ENCODE measurements at places on chromosomes 2 and 18. TPM values are rescaled to one million over a fixed set of nuclear protein-coding genes. Genes with fewer than 3 reads are reported as not detected.

DNA sequence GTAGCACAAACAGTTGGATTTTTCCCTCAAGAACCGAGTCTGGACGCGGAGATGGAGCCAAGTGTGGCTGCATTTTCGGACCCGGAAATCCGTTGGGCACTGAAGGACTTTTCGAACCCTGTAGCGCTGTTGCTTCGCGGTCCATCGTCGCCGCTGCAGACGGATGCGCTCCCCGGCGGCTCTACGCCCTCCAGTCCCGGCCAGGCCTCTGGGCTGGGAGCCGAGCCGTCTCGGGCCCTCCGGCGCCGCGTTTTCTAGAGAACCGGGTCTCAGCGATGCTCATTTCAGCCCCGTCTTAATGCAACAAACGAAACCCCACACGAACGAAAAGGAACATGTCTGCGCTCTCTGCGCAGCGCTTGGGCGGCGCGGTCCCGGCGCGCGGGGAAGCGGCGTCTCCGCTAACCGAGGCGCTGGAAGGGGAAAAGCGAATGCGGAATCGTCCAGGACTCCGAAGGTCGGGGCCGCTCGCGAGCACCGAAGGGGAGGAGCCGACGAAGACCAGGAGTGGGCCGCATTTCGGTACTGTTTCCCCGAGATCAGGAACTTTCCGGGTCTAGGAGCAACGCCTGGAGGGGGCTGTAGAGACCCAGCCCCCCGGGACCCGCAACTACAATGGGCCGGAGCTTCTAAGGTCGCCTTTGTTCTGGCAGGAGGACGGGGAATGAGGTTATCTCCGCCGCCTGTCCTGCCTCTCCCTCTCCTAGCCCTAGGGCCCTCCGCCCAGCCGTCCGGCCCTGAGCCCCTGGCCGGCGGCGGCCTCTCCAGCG, 3.2 kb downstream of the EMX1 start:
- H3K36me3 ChIP-seq: no peaks in the 10 kb centered on the region
- no peak overlapping the region for H3K4me3 ChIP-seq
- H3K27me3 ChIP-seq: peaks cover 100% of the 10 kb centered on the region
- H3K27ac ChIP-seq: no peak overlapping the region

- H3K4me1 ChIP-seq: no peaks in the 10 kb centered on the region
- no peaks in the 10 kb centered on the region for H3K36me3 ChIP-seq
- no peak overlapping the region for H3K4me3 ChIP-seq
- H3K27me3 ChIP-seq: no peaks in the 10 kb centered on the region
- no peak for DNase-seq
Observed at GRCh38 chr2:21407851-21408250, 284.1 kb downstream of the TDRD15 start.

GRCh38 chr2:201018636-201019035, 52.8 kb downstream of the HYCC2 start:
- no peak overlapping the region for H3K27ac ChIP-seq
- H3K4me1 ChIP-seq: no peaks in the 10 kb centered on the region
- no peak overlapping the region for H3K4me3 ChIP-seq
- H3K27me3 ChIP-seq: no peaks in the 10 kb centered on the region

DNA sequence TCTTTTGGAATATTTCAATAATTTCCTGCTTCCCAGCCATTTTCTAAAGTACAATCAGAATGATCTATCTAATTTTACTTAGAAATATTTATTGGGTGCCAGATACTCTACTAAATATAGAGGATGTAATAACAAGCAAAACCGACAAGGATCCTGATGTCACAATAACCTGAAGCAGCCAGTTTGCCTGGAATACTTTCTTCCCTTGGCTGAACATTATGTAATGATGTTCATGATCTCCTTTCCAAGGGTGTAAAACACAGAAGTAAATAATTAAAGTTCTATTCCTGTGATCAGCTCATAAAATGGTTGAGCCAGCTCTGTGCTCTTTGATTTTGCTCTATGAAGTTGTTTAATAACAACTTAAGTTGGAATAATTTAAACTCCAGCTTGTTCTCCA, 2.6 kb upstream of the MRPL19 start:
- peaks cover 31% of the 10 kb centered on the region for H3K4me1 ChIP-seq
- no peak for DNase-seq
- H3K4me3 ChIP-seq: no peak overlapping the region
- H3K36me3 ChIP-seq: peaks cover 3% of the 10 kb centered on the region
- no peak overlapping the region for H3K27ac ChIP-seq

GRCh38 chr2:156937430-156937829, 320.1 kb upstream of the GALNT5 start:
- no peak overlapping the region for H3K27ac ChIP-seq
- H3K36me3 ChIP-seq: no peaks in the 10 kb centered on the region
- H3K4me1 ChIP-seq: no peaks in the 10 kb centered on the region
- H3K27me3 ChIP-seq: no peaks in the 10 kb centered on the region

The LYPD1 gene
- 2.5 TPM for total RNA-seq

The ASB18 gene
- total RNA-seq: not detected

The CXCR2 gene
- 3.1 TPM for total RNA-seq

DNA sequence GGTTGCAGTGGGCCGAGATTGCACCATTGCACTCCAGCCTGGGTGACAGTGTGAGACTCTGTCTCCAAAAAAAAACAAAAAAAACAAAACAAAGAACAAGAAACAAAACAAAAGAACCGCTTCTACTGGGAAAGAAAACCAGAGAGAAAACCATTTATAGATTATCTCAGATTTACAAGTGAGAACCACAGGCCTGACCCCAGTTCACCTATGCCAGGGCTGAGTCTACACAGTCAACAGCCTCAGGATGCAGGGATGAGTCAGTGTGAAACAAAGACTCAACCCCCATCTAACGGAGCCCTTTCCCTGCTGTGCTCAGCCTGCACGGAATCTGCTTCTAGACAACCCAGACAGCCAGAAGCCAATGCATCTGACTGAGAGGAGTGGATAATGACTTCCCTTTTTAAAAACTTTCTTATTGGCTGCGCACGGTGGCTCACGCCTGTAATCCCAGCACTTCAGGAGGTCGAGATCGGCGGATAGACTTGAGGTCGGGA, 25.5 kb upstream of the YWHAQ start:
- no peak overlapping the region for H3K4me3 ChIP-seq
- H3K27me3 ChIP-seq: no peaks in the 10 kb centered on the region
- no peak overlapping the region for H3K27ac ChIP-seq
- no peaks in the 10 kb centered on the region for H3K36me3 ChIP-seq

DNA sequence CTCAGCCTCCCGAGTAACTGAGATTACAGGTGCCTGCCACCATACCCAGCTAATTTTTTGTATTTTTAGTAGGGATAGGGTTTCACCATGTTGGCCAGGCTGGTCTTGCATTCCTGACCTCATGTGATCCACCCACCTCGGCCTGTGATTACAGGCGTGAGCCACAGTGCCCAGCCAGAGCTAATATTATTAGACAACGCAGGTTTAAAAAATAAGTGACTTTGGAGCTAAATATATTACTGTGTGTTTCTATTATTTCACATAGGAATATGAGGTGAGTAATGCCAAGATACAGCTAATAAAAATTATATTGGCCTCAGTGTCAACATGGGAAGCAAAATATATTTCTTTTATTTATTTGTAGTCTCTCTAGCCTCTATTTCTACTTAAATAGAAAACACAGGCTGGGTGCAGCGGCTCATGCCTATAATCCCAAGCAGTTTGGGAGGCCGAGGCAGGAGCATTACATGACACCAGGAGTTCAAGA, 120.2 kb downstream of the C2orf74 start:
- DNase-seq: no peak
- no peaks in the 10 kb centered on the region for H3K36me3 ChIP-seq
- H3K27ac ChIP-seq: no peak overlapping the region
- no peak overlapping the region for H3K4me3 ChIP-seq
- no peaks in the 10 kb centered on the region for H3K4me1 ChIP-seq
- no peaks in the 10 kb centered on the region for H3K27me3 ChIP-seq

DNA sequence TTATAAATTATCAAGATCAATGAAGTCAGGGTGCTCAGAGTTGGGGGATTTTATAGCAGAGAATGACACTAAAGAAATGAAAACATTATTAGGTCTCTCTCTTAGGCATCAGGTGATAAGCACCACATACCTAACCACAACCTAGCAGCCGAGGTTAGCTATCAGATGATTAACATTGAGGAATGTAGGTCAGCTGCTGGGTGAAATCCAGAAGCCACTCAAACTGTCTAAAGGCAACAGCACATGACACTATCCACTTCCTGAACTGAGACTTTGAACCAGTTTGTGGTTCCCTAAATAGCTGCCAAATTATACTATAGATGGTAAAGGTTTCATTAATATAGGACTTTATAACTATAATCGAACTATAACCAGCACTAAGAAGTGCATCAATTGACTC, 4.7 kb downstream of the EPG5 start:
- no peaks in the 10 kb centered on the region for H3K36me3 ChIP-seq
- peak overlapping the region; percentile 58 for H3K27ac ChIP-seq
- no peak overlapping the region for H3K4me3 ChIP-seq

DNA sequence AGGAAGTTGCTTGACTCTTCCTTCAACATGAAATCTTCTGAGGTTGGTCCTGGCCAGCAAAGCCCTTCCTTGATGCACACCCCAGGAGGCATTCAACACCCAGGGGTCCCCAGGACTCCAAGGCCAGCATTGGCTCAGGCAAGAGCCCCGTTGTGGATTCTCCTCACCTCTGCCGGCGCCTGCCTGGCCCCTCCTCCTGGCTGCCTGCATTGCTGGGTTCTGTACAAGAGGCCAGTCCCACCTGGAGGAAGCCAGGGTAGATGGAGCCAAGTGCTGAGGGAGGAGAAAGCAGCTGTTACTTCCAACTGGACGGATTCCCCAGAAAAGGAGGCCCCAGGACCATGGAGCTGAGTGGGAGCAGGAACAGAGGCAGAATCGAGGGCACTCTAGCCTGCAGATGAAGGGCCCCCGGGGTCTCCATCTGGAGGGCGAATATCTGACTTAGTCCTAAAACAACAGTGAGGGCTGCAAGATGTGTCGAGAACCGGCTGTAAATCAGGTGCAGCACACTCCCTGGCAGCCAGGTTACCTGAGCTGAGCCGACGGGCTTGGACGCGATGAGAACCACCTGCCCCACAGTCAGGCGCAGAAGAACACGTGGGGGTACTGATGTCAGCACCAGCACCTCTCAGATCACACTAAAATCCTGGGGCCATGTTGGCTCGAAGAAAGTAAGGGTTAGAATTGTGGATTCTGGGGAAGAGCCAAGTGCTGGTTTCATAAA, 399.6 kb upstream of the SALL3 start:
- no peaks in the 10 kb centered on the region for H3K4me1 ChIP-seq
- DNase-seq: no peak
- no peaks in the 10 kb centered on the region for H3K27me3 ChIP-seq
- H3K27ac ChIP-seq: no peak overlapping the region
- H3K4me3 ChIP-seq: no peak overlapping the region
- no peaks in the 10 kb centered on the region for H3K36me3 ChIP-seq

- peak; percentile 50 for DNase-seq
- no peaks in the 10 kb centered on the region for H3K27me3 ChIP-seq
- H3K4me3 ChIP-seq: no peak overlapping the region
- H3K36me3 ChIP-seq: no peaks in the 10 kb centered on the region
- H3K27ac ChIP-seq: peak overlapping the region; percentile 7
Observed at GRCh38 chr18:69948919-69949537, 1.4 kb upstream of the CD226 start.

DNA sequence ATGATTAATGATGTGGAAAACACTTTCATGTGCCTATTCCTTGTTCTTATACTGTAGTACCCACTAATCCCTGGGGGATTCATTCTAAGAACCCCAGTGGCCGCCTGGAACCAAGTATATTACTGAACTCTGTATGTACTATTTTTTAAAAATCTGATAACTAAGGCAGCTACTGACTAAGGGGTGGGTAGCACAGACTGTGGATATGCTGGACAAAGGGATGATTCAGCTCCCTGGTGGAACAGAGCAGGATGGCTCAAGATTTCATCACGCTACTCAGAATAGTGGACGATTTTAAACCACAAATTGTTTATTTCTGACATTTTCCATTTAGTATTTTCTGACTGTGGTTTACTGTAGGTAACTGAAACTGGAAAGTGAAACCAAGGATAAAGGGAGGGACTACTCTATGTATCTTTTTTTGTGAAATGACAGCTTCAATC, 41.8 kb upstream of the CDC42EP3 start:
- DNase-seq: no peak
- H3K36me3 ChIP-seq: no peaks in the 10 kb centered on the region
- peaks cover 9% of the 10 kb centered on the region for H3K4me1 ChIP-seq
- H3K27me3 ChIP-seq: no peaks in the 10 kb centered on the region

DNA sequence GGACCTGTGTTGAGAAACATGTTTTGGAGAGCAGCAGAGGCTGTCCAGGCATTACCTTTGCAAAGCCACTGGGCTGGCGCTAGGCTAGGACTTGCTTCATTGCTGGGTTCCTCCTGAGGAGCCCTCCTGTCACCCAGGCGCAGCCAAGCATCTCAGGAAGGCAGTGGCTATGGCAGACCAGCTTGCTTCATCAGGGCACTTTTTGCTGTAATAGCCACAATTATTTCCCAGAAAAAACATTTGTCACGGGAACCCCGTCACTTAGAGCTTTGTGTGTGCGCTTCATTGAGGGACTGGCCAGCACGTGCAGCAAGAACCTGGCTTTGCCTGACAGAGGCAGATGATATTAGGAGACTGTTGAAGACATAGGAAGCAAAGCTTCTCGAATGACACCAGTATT, 36.4 kb downstream of the SLC20A1 start:
- H3K4me1 ChIP-seq: peaks cover 54% of the 10 kb centered on the region
- H3K36me3 ChIP-seq: no peaks in the 10 kb centered on the region
- no peaks in the 10 kb centered on the region for H3K27me3 ChIP-seq
- DNase-seq: peak; percentile 78

The C2orf66 gene
- 0.15 TPM for total RNA-seq

The ST8SIA3 gene
- total RNA-seq: not detected

The MAP3K20 gene
- total RNA-seq: 49.6 TPM

DNA sequence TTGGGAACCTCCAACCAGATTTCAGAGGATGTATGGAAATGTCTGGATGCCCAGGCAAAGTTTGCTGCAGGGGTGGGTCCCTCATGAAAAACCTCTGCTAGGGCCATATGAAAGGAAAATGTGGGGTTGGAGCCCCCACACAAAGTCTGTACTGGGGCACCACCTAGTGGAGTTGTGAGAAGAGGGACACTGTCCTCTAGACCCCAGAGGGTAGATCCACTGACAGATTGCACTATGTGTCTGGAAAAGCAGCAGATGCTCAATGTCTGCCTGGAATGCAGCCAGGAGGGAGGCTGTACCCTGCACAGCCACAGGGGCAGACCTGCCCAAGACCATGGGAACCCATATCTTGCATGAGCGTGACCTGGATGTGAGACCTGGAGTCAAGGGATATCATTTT, 573.7 kb upstream of the NXPH2 start:
- H3K36me3 ChIP-seq: no peaks in the 10 kb centered on the region
- no peaks in the 10 kb centered on the region for H3K27me3 ChIP-seq
- no peaks in the 10 kb centered on the region for H3K4me1 ChIP-seq
- no peak overlapping the region for H3K27ac ChIP-seq
- no peak for DNase-seq

- H3K27ac ChIP-seq: no peak overlapping the region
- H3K4me3 ChIP-seq: no peak overlapping the region
- H3K27me3 ChIP-seq: no peaks in the 10 kb centered on the region
- no peaks in the 10 kb centered on the region for H3K36me3 ChIP-seq
Observed at GRCh38 chr2:115413791-115414190, 971.4 kb downstream of the DPP10 start.

- no peaks in the 10 kb centered on the region for H3K27me3 ChIP-seq
- no peak overlapping the region for H3K27ac ChIP-seq
- no peak overlapping the region for H3K4me3 ChIP-seq
- H3K4me1 ChIP-seq: peaks cover 6% of the 10 kb centered on the region
- DNase-seq: no peak
- peaks cover 24% of the 10 kb centered on the region for H3K36me3 ChIP-seq
Observed at GRCh38 chr2:232214053-232214452, 164.5 kb upstream of the ALPP start.

GRCh38 chr18:3722649-3723433, 272.9 kb downstream of the TGIF1 start:
- peak overlapping the region; percentile 29 for H3K27ac ChIP-seq
- H3K36me3 ChIP-seq: no peaks in the 10 kb centered on the region
- H3K4me1 ChIP-seq: peaks cover 15% of the 10 kb centered on the region
- no peaks in the 10 kb centered on the region for H3K27me3 ChIP-seq
- no peak for DNase-seq

The MARCHF7 gene
- 83.1 TPM for total RNA-seq
